Hypothalamus (tissue), 51 donors: ENCODE measurements at places on chromosomes 5 and 9.

- no peak for DNase-seq
Observed at GRCh38 chr5:96968074-96968473, 32.2 kb downstream of the LNPEP start.

DNA sequence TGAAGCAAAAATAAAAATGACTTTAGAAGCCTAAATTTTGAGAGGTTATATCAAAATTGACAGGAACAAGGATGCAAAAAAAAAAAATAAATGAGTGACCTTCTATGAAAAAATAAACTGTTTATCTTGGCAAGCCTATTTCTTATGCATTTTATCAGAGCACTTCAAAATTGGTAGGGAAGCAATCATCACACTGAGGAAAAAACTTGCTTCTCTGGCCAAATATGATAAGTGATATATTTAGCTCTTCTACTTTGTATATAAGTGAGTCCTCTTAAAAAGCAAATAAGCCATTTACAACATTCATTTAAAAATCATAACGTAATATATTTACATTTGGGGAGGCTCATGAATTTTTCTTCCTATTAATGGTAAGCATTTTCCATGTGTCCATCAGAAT is 287.1 kb downstream of the FBXL17 start:
- DNase-seq, result no peak

- DNase-seq, result no peak
Observed at GRCh38 chr5:7078901-7079300, 317.0 kb upstream of the ADCY2 start.

- no peak for DNase-seq
Observed at GRCh38 chr9:105281926-105282325, 37.5 kb downstream of the SLC44A1 start.

GRCh38 chr9:131650254-131650653 is 89.6 kb downstream of the RAPGEF1 start:
- no peak for DNase-seq

DNA sequence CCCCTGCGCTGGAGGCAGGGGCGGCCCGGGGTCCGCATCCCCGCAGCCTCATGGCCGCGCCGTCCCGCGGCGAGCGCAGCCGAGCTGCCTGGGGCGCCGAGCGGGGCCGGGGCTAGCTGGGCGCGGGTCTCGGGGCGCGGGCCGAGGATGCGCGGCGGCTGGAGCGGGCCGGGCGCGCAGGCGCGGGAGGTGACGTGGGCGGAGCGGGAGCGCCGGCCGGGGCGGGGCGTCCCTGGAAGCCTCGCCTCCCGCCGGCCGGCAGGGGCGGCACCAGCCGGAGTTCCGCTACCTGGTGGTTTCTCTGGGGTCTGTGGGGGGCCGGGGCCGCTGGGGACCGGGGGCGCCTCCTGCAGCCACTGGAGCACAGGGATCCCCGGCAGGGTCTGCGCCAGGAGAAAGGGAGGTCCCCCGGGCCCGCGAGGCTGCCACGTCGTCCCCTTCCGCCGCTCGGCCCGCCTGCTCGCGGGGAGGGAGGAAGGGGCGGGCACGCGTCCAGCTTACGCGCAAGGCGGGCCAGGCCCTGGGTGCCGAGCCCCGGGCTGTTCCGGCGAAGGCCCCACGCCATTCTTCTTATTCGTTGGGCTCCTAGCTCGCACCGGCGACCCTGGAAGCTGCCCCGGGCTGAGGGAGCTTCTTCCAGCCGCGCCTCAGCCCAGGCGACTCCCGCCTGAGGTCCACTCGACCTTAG is at the start of gene LPCAT1:
Gene LPCAT1, minus strand, starts transcription at position 168 of the 688 bp plus-strand sequence. Its CDS starts 116 bp downstream, at position 52.
- peak; percentile 39 for DNase-seq

GRCh38 chr5:24059006-24059405 is 551.6 kb downstream of the PRDM9 start:
- DNase-seq, result no peak

DNA sequence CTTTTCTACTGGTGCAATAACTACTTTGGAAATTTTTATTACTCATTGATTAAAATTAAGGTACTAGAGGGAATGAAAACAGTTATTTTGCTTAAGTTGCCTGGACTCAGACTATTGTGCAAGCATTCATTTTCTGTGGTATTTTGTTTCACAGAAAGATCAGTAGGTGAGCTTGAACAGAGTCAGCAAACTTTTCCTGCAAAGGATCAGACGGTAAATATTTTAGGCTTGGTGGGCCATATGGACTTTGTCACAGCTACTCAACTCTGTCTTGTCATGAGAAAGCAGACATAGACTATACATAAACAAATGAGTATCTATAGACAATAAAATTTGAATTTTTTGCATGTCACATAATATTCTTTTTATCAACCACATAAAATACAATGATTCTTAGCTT is 1036.4 kb downstream of the NR2F1-AS1 start:
- no peak for DNase-seq

GRCh38 chr9:120184266-120184665 is 395.7 kb downstream of the CDK5RAP2 start:
- DNase-seq, result no peak
